Left ventricle myocardium superior (tissue), 1 donor: ENCODE measurements at places on chromosomes 11 and 22.

GRCh38 chr11:108975641-108976071 is 310.8 kb downstream of the DDX10 start:
- DNase-seq: peak; percentile 70

DNA sequence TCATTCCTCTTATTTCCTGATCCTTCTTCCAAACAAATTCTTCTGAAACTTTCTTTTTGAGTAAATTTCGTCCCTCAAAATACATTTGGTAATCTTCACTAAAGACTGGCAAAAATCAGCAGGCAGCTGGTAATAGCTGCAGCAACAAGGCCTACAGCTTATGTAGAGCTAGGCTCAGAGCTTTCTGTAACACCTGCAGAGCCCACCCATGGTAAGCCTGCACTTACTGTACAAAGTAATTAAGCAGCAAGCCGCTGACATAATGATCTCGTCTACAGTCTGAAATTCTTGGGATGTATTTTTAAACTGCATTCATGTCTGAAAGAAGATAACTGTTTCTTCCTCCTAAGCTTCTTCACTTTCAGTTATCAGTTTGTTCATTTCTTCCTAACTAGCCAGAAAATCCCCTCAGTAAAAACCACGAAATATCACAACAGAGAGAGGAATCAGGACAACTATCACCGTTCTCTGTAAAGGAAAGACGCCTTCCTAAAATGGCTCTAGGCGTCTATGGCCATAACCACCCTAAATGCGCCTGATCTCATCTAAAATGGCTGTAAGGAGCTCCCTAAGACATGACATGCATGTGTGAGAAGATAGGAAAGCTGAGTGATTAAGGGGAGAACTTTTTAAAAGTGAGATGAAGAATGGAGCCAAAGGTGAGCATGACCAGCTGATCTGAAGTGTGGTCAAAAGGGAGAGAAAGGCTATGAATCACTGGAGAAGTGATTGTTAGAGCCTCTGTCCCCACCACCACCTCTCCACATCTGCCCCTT is 56.2 kb downstream of the DENND5A start:
- DNase-seq: no peak

DNA sequence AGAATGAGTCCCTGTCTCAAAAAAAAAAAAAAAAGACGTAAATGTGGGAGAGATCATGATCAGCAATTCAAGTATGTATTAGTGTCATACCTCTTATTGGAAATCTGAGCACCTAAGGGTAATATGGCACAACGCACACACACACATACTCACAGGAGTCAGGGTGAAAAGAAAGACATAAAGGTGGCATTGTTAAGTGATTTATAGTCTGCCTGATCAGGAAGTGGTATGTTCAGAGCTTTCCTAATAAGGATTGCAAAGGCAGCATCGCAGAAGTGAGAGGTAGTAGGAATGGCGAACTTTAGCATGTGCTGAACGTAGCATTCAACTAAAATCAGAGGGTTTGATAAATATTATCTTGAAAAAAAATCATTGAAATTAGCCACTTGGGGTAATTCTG is 854.3 kb downstream of the METTL15 start:
- DNase-seq: no peak

GRCh38 chr11:12123799-12124198 is 13.4 kb downstream of the MICAL2 start:
- no peak for DNase-seq

- peak; percentile 94 for DNase-seq
Observed at GRCh38 chr22:50326956-50327710, at the start of gene DENND6B. Gene DENND6B, minus strand, starts transcription at chr22:50327012. Its CDS starts 24 bp downstream, at chr22:50326988.

DNA sequence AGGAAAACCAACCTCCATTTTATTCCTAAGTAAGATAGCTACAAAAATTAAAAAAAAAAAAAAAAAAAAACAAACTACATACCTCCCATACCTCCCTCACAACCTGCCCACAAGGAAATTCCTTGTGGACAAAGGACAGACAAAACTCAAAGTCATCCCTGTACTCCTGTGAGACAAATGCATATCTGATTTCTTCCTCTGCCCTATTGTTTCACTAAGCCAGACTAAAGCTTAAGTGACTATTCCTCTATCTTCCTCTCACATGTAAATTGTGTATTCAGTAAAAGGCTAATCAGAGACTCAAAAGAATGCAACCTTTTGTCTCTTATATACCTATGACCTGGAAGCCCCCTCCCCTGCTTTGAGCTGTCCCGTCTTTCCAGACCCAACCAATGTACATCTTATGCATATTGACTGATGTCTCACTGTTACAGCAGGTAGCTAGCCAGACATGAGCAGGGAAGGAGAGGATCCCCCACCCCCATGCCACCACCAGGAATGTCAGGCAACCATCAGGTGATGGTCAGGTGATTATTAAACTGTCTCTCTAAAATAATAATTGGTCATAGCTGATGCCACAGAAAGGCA is 289.4 kb downstream of the SBF2 start:
- no peak for DNase-seq

- DNase-seq: no peak
Observed at GRCh38 chr11:9516113-9516512, 55.3 kb downstream of the ZNF143 start.

DNA sequence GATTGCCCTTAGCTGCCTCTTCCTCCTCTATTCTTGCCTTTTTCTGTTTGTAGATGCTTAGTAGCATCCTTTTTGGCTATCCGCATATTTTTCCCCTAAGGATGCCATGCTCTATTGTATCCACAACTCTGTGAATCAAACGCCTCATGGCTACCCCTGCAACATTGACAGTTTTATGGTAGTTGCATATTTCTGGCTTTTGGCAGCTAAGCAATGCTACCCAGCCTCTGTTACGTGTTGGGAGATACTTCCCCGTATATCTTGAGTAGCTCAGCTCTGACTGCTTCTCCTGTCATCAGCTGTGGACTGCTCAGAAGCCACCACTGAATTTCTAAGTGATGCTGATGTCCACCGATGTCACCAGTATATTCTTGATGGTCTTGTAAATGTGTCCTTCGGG is 15.1 kb upstream of the SLC3A2 start:
- no peak for DNase-seq

DNA sequence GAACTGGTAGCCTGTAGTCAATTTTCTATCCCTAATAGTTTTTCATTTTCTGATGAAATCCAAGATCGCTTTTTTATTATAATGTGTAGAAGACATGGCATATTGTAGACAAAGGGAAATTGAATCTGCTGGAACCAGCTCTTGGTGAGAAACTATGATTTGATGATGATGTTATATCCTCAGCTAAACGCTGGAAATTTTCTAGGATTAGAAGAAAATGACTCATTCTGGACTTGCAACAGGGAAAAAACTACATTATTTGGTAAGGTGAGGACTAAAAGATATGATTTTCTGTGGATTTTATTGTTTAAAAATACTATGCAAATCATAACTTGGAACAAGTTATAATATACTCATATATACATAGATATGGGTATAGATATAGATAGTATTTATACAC is 14.1 kb upstream of the PGM2L1 start:
- no peak for DNase-seq

DNA sequence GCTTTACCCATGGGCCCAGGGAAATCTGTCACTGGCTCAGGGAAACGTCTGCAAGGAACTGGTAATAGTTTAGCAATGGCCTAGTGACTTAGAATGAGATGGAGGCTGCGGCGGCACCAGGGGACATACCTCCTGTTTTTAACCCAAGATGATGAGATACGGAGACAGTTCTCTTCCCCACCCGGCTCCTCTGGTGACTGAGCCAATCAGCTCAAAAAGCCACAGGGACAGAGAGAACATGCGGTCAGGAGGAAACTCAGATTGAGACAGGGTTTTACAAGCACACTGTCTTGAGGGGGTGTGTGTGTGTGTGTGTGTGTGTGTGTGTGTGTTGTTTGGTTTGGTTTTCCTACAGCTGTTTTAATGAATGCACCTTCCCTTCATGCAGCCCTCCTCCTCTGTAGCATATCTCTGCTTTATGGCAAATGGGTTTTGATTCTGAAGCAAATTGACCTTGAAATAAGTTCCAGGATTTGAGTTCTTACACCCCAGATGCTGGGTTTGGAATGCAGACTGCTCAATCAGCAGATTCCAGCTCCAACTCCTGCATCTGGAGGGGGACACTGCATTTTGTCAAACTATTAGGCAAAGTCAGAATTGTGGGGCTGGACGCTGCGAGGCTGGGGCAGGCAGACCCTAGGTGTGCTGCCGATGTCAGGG is 246.2 kb downstream of the NTM start:
- no peak for DNase-seq

- peak; percentile 75 for DNase-seq
Observed at GRCh38 chr11:10693509-10694081, at the start of gene IRAG1. Gene IRAG1, minus strand, starts transcription at chr11:10693755. Its CDS starts 153 bp downstream, at chr11:10693602.

DNA sequence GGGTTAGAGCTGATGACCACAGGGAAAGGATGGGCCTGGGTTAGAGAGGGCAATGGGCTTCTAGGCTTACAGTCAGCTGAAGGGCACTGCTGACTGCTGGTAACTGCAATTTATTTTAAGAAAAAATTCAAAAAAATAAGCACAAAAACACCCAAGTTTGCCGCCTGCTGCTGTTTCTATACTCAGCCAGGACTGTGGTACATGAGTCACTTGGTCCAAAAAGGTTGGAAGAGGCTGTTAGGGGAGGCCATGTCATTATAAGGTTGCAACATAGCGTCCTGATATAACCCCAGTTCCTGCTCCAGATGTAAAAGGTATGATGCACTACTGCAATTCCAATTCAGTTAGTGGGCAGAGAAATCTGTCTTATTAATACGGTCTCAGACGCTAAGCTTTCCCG is 98.9 kb downstream of the ETS1 start:
- no peak for DNase-seq
